ENCODE measurements at places on chromosomes 3 and 15.

GRCh38 chr3:76387000-76387399, 601.7 kb upstream of the ZNF717 start:
- DNase-seq = no peak

- no peak for DNase-seq
Measured at GRCh38 chr15:78925076-78925624, 19.7 kb downstream of the CTSH start.

DNA sequence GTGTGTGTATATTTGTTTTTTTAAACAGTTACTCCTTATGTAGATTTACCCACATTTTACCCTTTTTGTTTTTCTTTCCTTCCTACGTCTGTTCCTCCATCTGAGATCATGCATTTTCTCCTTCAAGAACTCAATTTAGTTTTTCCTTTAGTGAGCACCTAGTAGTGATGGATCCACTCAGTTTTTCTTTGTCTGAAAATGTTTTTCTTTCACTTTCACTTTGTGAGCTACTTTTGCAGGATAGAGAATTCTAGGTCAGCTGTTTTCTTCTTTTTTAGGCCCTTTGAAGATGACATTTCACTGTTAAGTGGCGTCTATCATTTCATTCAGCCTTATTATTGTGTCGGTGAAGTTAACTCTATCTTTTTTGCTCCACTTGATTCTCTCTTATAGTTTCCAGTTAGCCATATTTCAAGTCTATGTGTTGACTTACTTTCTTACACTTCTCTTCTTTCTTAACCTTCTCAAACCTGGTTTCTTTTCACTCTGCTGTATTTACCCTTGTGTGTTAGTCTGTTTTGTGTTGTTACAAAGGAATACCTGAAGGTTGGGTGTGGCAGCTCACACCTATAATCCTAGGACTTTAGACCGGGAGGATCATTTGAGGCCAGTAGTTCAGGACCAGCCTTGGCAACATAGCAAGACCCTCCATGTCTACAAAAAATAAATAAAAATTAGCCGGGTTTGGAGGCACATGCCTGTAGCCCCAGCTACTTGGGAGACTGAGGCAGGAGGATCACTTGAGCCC, 55.8 kb downstream of the PRKCI start:
- no peak for DNase-seq

DNA sequence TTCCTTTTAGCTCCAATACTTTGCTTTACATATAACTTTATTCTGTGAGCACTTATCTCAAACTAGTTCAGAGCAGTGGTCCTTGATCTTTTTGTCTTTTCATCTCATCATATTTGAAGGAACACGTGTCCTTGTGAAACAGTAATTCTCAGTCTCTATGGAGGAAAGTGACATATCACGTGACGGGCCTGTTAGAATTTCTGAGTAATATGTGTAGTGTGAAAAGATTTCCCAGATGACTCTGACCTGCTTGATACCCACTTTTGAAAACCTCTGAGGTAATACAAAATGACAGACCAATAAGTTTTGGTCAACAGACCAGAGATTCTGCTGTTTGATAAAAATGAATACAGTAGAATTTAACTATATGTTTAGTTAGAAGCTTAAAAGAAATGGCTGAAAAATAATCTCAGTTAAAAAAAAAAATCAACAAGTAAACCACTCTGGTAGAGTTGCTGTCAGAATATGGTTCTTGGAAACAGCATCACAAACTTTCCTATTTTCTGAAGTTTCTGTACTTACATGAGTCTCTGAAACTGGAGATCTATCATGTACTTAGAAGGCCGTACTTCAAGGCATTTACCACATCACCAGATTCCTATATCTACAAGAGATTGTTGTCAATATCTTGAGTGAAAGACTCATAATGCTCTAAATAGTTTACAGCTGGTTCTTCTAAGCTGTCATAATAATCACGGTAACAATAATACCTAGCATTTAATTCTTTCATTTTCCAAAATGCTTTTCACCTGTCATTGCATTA, 590.2 kb upstream of the TBL1XR1 start:
- DNase-seq = no peak

DNA sequence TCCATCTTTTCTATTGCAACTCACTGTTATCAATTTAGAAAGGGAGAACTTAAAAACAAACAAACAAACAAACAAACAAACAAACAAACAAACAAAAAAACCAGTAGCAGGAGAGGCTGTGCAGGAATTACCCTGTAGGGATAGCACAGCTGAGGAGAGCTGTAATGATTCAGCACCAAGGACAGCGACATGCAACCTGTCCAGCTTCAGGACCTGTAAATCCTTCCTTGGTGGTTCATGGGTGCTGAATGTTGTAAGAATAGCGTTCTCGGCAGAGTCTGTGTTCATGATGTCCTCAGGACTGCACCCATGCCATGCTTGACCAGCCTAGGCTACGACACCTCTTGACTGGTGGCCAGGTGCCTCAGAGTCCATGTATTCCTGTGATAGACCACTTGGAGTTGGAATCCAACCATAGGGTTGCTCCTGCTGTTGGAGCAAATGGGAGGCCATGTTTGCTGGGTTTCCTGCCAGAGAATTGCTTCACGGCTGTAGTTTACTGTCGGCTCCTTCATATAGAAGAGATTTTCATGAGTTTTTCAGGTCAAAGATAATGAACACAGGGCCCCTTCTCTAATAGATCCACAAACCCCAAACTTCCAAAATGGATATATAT, 65.9 kb downstream of the CACNA2D3 start:
- peak; percentile 31 for DNase-seq

GRCh38 chr15:27885201-27885600, 213.9 kb downstream of the OCA2 start:
- DNase-seq = no peak

GRCh38 chr15:42723068-42723467, 13.9 kb downstream of the CDAN1 start:
- DNase-seq = no peak

DNA sequence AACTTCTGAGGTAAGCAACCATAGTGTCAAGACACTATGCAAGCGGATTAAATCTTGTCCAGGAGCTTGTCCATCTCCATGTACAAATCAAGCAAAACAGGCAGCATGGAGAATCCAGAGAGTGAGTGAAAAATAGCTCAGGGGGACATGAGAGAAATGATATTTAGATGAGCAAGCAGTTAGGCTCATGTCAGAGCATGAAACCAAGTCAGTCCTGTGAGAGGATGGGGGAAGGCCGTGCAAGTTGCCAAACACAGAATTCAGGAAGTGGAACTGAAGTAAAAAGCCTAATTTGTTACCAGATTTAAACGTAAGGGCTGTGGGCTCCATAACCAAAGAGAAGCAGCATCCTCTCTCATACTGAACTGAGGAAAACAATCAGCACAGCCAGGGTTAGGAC, 995.9 kb downstream of the MCTP2 start:
- DNase-seq = no peak

- DNase-seq = no peak
Measured at GRCh38 chr3:52854013-52854412, 19.2 kb upstream of the MUSTN1 start.

DNA sequence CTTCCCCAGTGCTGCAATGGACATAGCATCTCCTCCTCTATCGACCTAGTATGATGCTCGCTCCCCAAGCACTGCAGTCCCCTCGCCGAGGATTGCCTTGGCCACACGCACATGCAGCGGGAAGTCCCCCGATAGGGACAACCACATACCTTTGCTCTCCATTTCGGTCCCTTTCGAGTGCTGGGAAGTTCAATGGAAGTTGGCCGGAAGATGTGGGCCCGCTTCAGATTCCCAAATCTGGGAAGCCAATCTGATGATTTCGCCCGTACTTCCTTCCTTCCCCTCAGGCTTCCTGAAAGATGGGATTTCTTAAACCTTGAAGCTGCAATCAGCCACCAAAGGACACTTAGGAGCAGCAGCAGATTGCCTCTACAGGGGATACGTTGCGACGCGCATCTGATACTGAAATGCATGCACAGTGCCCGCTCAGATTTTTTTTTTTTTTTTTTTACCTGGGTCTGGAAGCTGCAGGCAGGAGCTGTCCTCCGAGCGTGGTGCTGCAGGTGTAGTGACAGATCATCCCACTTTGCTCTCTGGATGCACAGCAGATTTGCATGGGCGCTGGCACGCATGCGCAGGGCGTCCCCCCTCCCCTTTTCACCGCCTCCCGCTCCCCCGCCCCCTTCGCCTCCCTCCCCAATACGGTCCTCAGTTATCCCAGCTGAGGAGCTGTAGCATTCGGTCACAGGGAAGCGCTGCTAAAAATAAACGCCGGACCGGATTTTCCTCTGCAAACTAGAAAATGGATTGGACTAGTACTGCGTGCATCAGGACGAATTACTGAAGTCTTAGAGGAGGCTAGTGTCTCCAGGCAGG, at the start of gene FGF12:
Gene FGF12 (minus strand): TSS at position 510 of the 816 bp plus-strand sequence.
- DNase-seq = no peak

DNA sequence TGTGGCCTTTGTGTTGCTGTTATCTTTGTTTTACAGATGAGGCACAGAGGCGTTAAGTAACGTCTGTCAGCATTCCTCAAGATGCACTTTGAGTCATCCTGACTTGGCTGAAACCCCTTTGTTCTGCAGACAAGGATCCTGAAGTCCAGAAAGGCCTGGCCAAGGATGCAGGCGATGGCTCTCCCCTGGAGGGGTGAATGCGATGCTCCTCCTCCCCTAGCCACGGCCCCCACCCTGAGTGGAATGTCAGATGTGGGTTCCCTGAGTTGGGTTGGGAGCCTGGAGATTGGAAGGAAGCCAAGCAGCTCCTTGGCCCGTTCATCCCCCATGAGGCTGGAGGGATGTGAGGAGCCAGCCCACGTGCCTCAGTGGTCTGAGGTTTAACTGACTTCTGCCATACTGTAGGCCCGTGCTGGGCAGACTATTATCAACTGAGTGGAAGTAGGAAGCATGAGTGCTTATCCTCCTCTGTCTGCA, 43.3 kb downstream of the POMGNT2 start:
- no peak for DNase-seq

DNA sequence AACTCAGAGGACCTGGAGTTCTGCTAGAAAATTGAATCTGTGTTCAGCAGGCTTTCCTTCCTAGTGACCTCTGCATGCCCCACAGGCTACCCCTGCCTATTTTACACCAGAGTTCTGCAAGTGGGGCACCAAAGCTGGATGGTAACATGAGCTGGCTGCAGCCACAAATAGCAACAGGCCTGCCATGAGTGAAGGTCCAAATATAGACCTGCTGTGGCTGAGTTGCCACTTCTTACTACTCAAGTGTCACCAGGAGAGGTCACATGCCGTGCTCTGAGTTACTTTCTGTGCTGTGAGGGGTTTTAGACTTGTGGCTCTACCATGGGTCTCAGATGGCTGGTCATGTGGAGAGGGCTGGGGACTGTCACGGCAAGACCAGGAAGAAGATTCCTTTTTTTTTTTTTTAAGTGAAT, at the start of gene FSD2:
Gene FSD2 (minus strand): TSS at position 76 of the 413 bp plus-strand sequence. CDS start 18,679 bp downstream, outside the sequence.
- DNase-seq = peak; percentile 45

DNA sequence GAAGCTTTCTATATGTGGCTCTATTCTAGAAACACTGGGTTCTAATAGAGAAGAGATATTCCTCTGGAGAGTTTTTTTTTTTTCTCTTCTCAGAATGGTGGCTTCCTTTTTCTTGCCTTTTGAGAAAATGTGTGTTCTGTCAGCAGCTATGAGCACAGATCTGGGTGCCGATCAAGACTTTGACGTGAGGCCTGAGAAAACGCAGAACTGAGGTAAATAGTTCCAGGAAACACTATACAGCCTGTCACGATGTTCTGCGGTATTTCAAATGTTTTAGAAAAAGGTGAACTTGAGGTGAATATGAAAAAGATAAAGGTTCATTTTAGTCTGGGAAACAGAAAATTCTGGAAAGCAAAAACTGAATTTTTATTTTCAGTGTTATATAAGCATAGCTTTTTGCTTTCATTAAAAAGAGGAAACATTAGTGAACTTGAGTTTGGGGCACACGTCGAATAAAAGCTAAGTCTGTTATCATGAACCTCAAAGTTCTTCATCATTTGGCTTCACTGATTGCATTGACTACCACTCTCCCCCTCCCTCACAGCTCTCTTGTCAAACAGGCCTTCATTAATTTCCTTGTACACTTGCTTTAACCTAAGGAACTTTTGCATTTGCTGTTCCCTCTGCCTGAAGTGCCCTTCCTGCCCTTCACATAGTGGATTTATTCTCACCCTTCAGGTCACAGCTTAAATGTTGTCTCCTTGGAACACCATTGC, 265.1 kb downstream of the NFKBIZ start:
- no peak for DNase-seq

DNA sequence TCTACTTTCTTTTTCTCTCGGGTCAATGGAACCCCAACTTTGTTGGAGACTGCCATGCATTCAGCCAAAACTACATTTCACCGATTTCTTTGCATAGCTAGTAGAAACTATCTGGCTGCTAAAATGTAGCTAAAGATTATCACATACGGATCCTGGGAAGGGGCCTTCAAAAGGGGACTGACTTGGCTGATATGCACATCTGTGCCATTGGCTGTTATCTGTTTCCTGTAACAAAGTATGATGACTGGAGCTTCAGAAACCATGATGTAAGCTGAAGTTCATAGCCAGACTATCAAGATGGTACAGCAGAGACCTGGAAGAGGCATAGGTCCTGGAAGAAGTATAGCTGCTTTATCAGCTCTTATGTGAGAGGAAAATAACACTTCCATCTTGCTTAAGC, 179.1 kb downstream of the NSUN3 start:
- no peak for DNase-seq

DNA sequence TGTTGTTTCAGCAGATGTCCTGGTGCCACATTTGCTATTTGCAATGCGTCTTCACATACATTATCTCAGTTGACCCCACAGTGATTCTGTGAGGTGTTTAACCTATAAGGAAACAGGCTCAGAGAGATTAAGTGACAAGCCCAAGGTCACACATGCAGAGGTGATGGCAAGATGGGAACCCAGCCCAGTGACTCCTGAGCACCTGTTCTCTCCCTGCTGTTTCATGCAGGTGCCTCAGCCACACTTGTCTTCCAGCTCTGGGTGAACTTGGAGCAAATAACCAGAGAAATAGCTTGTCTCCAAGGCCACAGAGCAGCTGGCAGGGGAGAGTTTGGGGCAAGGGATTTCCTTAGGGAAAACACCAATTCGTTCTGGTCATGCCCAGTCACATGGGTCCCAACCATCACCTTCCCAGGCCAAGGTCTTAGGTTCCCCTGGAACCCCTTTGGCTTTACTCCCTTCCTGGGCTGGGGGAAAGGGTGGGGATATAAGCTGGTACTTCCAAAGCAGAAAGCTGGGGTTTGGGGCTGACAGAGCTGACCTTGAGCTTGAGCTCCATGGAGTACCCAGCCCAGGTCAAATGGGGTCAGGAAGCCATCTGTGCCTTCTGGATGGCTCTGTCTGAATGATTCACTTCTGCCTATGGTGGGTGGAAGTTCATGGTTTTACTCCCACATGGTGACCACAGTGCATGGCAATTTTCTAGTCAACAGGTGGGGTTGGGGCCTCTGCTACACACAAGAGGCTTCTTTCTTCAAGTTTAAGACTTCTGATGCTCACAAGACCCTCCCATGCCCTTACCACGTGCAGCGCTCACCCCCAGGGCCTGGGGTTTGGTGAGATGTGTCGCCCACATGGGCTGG, 22.4 kb downstream of the LIPC start:
- no peak for DNase-seq

DNA sequence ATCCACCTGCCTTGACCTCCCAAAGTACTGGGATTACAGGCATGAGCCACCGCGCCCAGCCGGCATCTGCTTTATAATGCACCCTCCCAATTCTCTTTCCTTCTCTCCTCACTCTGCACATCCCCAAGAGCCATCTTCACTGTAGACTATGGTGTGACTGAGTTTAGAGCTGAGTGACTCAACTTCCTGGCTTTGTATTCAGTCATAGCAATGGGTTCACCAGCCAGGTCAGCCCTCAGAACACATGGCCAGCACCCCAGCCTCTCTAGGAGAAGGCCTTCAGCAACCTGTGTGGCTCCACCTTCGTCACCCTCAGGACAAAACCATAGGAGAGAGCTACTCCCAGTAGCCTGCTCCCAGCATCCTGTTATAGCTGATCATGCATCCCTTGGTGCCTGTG, 33.0 kb downstream of the ARID3B start:
- no peak for DNase-seq

All from GM19239 (cell line).